ENCODE measurements at places on chromosomes 1 and 21.

DNA sequence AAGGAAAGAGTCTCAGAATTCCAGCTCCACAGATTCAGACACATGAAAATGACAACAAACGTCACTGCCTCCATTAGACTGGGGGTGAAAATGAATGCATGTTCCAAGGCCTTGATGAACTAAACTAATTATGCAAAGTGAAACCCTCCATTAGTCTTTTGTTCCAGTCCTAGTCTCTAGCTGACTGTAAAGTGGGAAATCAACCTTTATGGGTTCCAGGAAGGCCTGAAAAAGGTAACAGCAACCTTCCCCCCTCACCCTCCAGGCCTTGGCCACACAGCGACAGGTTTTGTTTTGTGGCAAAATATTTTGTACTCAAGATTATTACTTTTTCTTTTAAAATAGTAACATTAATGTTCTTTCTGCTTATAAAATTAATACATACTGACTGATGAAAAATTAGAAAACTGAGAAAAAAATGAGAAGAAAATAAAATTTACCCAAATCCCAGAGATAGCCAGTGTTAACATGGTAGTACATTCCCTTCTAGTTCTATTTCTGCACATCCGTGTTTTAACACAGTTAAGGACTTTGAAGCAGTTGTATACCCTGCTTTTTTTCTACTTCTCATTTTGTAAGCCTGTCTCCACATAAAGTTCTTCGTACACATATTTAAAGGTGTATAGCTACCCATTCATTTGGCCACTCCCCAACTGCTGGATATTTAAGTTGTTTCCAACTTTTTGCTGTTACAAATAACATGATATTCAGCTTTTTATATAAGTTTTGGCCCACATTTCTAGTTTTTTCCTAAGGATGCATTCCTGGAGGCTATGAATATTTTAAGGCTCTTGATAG is 60.9 kb downstream of the CD2 start:
- DNase-seq: no peak

- DNase-seq: no peak
Measured at GRCh38 chr1:159207774-159208173, 3.1 kb downstream of the ACKR1 start.

- DNase-seq: peak; percentile 4
Measured at GRCh38 chr21:32520875-32521735, 64.2 kb downstream of the TCP10L start.

- no peak for DNase-seq
Measured at GRCh38 chr1:10888791-10889649, 92.6 kb upstream of the CASZ1 start.

DNA sequence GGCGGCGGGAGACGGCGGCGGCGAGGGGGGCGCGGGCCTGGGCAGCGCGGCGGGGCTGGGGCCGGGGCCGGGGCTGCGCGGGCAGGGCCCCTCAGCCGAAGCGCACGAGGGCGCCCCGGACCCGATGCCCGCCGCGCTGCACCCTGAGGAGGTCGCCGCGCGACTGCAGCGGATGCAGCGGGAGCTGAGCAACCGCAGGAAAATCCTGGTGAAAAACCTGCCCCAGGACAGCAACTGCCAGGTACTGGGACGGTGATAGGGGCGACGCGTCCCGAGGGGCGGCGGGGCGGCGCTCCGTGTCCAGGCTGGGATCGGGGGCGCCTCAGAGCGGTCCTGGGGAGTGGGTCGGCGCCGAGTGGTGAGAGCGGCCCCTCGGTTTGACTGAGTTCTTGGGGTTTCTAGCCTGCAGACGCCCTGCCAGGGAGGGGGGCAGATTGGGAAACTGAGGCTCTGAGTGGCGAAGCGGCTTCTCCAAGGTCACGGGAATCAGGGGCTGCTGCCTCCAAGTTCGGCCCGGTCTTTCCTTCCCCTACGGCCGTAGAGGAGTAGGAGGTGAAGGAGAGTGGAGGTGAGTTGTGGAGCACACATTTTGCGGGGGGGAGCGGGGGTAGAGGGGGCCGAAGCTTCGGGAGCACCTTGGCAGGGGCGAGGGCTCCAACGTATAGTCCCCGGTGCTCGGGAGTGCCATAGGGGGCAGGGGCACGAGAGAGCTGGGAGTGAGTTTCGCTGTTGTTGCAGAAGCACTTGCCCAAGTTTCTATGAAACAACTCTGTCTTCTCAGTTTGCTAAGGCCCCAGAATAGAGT is 508 bp downstream of the RAVER2 start:
- DNase-seq: peak; percentile 1

DNA sequence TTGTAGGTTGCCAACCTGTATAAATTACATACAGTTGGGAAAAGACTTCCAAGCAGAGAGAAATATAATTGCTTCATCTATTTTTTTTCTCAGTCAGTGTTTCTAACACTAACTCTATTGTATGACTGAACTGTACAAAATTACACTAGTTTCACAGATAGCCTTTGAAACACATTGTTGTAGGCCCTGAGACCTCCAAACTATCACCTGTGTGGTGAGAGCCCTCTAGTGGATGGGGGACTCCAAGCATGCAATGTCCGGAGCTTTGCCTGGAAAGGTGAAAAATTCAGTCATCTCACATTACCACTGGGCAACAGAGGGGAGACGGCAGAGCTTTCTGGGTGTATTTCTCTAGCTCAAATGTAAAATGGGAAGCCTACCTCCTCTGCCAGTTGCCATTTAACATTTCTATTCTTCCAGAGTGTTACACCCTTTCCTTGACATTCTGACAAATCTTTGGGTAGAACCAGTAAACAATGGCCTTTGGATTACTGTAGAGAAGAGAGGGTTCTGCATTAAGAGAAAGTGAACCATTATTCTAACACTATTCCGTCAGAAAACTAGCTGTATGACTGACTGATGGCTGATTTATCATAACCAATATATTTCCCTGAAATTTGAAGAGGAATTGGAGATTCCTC is 212.2 kb downstream of the LYPLAL1 start:
- peak; percentile 47 for DNase-seq

- no peak for DNase-seq
Measured at GRCh38 chr1:203511513-203511912, 17.6 kb downstream of the OPTC start.

- DNase-seq: no peak
Measured at GRCh38 chr1:59044535-59045121, 252.3 kb upstream of the FGGY start.

DNA sequence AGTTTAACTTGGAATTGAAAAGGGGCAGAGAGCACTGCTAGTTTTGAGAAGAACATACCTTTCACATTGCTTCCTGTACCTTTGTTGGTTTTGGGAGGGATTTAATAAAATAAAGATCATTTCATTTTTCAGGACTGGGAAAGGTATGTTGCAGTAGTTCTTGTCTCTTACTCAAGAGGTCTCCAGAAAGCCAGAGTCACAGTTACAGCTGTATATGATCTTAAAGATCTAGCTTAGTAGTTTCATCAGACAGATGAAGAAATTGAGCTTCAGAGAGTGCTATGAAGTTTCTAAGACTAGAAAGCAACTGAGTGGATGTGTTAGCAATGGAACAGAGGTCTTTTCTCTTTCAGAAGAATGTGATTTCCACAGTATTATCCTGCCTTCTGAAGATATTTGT is 1.0 kb downstream of the OR10K2 start:
- DNase-seq: no peak

DNA sequence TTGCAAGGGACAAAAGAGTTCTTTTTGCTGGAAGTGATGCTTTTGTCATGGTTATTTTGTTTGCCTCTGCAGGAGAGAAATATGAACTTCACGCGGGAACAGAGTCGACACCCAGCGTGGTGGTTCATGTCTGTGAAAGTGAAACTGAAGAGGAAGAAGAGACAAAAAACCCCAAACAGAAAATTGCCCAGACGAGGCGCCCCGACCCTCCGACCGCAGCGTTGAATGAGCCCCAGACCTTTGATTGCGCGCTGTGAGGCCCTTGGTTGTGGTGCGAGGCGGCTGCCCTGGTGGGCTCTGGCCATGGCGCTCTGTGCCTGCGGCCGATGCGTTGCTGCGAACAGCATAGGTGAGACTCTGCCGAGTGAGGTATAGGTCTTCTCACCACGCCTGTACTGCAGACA is 20.9 kb upstream of the NCMAP start:
- peak; percentile 14 for DNase-seq

GRCh38 chr1:45585496-45586075 is 1.7 kb downstream of the NASP start:
- DNase-seq: no peak

DNA sequence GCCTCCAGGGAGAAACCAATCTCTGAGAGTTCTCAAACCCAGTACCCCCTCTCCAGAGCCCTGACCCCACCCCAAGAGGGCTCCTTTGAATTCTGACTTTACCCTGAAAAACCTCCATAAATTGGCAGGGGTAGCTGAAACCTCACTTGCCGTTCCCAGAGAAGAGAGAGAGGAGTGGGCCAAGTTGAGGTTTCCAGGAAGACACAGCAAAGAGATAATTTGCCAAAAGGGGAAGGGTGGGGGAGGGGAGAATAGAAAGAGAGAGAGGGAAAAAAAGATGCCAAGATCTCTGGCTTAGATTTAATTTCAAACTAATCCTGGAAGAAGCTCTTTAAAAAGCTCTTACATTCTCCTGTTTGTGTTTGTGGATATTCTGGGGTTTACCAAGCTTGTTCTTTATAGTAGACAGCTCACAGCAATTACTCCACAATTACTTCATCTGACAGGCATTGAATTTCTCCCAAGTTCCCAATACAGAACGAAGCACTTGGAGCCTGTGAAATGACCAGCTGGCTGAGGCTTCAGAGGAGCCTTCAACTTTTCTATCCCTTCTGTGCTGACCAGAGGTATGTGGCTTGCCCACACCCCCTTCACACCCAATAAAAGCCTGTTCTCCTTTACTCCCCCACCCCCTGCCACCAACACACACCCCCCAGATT is 1.1 kb upstream of the GRHL3 start:
- DNase-seq: no peak

GRCh38 chr1:54464477-54465146 is 58.4 kb upstream of the SSBP3 start:
- DNase-seq: peak; percentile 94

- no peak for DNase-seq
Measured at GRCh38 chr1:201016943-201017827, 6.3 kb downstream of the KIF21B start.

DNA sequence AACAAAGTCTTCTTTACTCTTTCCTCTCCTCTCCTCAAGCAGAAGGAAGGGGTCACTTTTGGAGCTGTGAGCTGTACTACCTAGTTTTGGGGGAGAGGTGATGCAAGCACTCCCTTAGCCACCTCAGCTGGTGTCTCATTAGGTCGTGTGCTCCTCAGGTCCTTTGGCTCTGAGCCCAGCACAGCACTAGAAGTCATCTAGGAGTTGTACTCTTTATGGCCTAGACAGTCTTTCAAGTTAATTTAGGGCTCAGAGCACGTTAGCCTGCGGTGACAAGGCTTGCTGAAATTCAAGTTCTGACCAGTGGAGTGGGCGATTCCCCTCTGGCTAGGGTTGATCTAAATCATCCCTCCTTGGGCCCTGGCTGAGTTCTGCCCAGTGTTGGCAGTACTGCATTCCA is 48.0 kb upstream of the WDR26 start:
- no peak for DNase-seq

DNA sequence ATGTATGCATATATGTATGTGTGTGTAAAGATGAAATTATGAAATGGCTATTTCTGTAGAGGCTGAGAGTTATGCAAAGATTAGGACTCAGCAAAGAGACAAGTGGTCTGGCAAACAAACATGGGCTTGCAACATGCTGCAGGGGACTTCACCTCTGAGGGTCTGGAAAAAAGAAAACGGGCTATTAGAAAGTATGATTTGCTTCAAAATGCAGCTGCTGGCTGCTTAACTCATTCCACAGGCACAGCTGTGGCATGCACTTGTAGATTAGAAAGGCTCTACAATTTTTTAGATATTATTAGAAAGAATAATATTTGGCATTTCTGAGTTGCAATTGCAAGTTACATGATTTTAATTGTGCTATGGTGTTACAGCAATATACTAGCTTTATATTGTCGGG is 90.4 kb downstream of the ADAMTS1 start:
- DNase-seq: no peak

DNA sequence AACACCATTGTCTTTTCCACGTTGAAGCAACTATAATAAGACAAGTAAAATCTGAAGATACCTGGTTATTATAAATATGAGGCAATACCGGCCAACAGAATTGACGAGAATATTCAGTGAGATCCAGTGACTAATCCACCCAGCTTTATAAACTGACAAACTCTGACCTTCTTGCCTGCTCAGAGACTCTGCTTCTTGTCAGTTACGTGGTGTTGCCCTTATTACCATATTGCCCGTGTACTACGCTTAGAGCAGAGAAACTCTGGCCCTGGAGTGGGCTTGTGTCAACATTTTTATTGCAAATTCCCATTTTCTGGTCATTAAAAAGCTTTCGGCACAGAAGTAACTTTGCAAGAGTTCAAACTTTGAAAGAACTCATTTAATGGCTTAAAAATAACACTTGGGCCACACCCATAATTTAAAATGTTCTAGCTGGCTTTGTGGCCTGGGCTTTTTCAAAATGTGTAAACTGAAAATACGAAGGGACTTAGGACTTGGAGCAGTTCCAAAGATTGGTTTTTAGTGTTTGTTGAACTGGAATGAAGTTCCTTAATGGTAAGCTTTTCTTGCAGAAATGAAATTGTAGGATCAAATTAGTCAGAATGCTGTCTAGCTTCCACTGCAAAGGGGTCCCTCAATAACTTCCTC is 266.2 kb downstream of the LMO4 start:
- no peak for DNase-seq

DNA sequence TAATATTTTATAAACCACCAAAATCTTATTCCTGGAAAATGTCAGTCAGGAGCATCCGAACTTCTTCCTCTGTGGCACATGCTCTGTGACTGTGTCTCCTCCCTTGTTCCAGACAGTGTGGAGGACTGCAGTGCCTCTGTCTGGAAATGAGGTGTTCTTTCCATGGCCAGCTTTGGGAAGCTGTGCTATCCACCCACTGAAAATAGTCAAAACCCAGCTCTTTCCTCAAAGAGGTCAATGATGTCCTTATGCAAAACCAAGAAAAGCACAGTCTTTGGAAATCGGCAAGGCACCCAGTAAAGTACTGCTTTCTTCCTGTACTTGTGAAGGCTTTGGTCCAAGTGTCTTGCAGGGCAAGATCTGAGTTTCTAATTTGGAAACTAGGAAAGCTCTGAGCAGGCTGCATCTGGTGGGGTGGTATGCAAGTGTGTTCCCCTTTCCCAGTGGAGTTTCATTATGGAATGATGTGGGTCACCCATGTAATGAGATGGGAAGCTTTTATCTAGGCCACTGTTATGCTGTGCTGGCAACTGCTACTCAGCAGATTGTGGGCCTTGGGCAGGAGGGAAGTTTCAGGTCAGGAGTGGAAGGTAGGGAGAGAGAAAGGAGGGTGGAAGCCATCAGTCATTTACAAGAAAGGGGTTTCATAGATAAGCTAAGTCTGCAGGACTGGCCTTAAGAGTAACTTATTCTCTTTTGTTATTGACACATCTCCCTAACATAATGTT is 6.0 kb downstream of the KIAA0040 start:
- peak; percentile 21 for DNase-seq

- no peak for DNase-seq
Measured at GRCh38 chr1:94611681-94612475, 70.3 kb upstream of the F3 start.

DNA sequence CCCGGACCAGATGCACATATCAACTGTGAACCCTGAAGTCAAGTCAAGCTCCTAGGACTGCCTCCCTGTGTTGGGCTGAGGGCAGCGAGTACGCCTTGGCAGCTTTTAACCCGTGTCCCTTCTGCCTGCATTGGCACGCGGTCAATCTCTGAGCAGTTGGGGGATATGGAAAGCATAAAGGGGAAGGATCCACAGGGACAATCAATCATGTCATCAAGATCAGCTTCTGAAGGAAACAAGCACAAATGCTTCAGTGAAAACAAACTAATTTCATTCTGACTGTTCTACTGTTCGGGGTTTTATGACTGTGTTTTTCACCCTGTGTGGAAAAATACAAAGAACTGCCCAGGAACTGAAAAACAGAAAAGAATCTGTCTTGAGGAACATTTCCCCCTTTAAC is 106.2 kb downstream of the RUNX1 start:
- DNase-seq: no peak

Measured in suppressor macrophage (primary cell).